ENCODE measurements at places on chromosomes 7 and 10.

- no peak for DNase-seq
Measured at GRCh38 chr10:125076121-125076825, 84.1 kb downstream of the CTBP2 start.

DNA sequence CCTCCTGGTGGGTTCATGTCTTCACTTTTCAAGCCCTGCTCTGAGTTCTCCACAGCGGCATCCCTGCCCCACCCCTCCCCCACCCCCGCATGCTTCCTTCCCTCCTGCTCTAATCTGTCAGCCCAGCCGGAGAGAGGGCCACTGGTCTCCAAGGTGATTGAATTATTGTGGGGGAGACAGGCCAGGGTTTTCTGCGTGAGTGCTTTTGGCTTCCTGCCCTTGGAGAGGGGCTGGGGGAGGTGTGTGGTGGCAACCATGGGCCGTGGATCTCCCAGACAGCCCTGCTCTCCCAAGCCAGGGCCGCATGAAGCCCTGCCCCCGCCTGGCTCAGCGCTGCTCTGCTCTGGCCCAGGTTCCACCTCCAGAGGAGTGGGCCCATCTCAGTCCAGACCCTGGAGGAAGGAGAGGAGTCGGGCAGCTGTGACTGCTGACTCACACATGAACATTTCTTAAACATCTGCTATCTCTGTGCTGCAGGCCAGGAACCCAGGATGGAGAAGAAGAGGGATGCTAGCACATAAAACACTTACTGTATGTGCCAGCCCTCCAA, 109.9 kb downstream of the ZMIZ1 start:
- DNase-seq: no peak

DNA sequence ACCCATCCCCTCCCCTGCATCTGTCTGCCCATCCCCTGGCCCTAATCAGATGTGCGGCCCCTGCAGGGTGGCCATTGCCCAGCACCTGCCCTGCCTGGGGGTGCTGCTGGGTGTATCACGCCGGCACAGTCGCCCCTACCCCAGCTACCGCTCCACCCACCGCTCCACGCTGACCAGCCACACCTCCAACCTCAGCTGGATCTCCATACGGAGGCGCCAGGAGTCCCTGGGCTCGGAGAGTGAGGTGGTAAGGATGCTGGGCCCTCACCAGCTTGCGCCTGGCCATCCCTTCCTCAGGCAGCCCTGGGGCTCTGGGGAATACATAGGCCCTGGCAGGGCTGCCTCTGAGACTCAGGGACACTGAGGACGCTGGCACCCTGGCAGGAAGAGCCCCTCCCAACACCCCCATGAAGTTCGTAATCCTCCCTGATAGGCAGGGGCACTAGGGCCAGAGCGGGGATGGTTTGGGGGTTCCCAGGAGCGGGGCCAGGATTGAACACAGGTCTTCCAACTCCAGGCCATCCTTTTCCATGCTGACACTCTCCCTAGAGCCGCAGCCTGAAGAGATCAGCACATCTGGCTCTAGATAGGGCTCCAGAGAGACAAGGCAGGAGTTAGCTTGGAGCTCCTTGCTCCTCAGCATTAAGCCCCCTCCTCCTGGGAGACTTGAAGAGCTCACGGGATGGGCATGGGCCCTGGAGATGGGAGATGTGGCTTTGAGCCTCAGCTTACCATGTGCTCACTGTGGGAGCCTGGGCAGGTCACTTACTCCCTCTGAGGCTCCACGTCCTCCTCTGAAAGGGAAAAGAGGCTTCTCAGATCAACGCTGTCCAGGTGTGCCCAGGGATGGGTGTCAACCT, 5.9 kb upstream of the LDB3 start:
- DNase-seq: no peak

DNA sequence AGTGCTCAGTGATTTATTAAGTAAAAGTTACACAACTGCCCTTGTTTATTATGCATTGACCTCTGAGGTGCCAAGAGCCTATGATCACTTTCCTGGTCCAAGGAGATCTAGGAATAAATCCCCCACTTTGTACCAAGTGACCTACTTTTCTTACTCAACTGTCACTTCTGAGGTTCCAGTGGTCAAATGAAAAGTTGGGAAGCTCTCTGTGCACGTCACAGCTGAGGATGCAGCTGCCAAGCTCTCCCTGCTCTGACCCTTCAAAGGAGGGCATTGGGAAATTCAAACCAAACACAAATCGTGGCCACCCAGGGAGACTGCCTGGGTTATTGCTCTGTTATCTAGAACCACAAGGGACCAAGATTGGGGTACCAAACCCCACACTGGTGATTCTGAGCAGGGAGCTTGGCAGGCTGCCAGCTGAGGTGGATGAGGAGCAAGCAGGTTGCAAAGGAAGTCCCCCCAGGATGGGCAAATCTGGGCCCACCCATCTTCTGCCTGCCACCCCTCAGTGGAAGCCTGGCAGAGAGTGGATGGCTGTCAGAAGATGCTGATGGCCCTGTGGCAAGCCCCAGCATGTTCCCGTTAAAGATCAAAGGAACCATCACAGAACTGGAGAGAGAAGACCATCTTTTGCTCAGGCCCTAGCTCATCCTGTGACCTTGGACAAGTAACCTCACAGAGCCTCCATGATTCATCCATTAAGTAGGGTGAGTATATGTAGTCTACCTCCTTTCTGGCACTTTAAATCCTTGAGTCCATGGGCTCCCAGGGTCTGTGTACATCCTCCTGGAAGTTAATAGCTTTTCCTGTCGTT, 106.8 kb downstream of the PPP1R3C start:
- no peak for DNase-seq

DNA sequence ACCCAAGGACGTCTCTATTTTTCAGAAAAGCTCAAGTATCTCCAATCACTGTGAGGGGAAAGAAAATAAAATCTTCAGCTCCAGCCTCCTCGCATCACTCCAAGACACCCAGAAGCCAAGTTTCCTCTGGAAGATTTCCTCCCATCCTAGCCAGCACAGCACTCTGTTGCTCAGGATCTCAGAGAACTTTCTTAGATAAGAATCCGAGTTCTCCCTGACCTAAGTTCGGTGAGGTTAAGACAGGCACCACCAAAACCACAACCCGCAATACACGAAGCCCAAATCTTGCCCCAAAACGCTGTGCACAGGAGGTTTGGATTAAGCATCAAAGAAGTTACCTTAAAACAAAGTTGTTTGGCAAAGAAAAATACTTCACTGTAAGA, 4.2 kb downstream of the FAM53B start:
- DNase-seq: no peak

- DNase-seq: no peak
Measured at GRCh38 chr7:7848246-7848645, 120.3 kb upstream of the GLCCI1 start.
